ENCODE measurements at places on chromosomes 4 and X.

- no peak for DNase-seq
Measured at GRCh38 chrX:72029483-72030411, 102.0 kb downstream of the RTL5 start.

- DNase-seq = no peak
Measured at GRCh38 chr4:151581570-151581969, 172.6 kb downstream of the FHIP1A start.

DNA sequence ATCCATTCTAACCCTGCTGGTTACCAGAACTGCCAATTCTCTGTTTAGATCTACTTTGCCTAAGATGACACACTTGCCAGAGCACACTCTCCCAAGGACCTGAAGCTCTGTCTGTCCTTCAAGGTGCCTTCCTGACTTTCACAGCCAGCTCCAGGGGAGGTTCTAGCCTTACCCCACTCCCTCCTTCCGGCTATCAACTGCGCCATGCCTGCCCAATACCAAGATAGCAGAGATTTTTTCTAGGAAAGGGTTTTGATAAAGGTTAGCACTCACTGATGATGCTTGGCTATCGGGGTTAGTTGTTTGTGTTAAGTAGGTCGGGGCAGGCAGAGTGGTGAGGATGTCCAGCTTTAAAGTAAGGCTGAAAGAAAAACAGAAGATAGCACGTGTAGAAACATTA lies 14.3 kb downstream of the ALPK1 start:
- DNase-seq = no peak

GRCh38 chr4:60002603-60003337 lies 1197.4 kb upstream of the ADGRL3 start:
- DNase-seq = no peak

DNA sequence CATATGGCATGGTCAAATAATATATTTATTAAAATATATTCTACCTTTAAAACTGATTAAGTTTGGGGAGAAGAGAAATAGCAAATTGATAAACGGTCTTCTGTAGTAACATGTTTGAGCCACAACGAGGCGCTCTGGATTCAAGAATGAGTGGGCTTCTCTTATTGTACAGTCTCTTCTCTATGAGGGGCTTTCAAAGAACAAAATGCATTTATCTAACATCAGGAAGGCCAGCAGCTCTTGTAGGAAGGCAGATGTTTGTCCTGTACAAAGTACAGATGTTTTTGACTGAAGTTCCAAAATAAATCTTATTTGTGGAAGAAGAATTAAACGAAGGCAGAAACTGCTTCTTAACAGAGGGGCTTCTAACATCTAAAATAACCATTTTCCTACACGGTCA lies 153.6 kb downstream of the RASL11B start:
- no peak for DNase-seq

- no peak for DNase-seq
Measured at GRCh38 chrX:19739683-19740082, 147.7 kb downstream of the SH3KBP1 start.

DNA sequence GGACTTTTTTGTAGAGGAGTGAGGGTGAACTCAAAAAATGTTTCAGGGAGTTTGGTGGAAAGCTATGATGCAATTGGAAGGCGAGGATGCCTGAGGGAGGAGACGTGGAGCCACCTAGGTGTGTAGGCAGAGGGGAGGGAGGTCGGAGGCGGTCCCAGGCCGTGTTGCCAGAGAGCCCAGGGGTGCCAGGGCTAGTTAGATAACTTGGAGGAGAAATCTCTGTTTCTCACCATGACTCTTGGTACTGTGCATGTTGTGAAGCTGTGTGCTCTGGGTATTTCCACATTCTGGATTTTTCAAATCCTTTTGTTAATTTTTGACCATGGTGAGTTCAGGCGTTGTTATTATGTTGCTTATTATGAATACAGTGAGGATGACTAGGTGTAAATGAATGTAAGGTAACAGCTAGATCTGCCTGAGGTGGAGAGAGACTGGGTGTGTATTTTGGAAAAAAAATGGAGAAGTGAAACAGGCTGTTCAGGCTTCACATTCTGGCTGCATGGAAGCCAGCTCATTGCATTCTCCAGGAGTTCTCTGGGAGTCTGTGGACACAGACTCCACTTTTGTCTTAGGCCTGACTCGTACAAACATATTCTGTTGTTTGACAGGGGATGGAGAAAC lies 4.5 kb downstream of the RAB9A start:
- no peak for DNase-seq

- no peak for DNase-seq
Measured at GRCh38 chr4:122863639-122864038, 37.0 kb downstream of the FGF2 start.
